ENCODE measurements at places on chromosomes 4 and X. TPM values are rescaled to one million over a fixed set of nuclear protein-coding genes. Genes with fewer than 3 reads are reported as not detected.

DNA sequence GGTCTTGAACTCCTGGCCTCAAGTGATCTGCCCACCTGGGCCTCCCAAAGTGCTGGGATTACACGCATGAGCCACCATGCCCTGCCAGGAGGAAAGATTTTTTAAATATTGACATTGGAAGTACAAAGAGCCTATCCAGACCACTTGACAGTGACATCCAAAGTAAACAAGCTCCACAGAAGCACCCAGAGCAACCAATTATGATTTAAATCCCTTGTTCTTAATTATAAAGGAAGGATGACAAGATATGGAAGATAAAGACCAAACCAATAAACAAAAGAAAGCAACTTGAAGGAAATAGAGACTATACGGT lies 27.7 kb upstream of the RPL34 start:
- DNase-seq = no peak

ASMTL gene
- 41.8 TPM for total RNA-seq

DNA sequence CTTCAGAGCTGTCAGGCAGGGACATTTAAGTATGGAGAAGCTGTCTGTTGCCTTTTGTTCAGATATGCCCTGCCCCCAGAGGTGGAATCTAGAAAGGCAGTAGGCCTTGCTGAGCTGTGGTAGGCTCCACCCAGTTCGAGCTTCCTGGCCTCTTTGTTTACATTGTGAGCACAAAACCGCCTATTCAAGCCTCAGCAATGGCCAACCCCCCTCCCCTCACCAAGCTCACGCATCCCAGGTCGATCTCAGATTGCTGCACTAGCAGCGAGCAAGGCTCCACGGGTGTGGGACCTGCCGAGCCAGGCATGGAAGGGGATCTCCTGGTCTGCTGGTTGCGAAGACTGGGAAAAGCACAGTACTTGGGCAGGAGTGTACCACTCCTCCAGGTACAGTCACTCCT lies 59.3 kb downstream of the ZNF674 start:
- DNase-seq = no peak

DNA sequence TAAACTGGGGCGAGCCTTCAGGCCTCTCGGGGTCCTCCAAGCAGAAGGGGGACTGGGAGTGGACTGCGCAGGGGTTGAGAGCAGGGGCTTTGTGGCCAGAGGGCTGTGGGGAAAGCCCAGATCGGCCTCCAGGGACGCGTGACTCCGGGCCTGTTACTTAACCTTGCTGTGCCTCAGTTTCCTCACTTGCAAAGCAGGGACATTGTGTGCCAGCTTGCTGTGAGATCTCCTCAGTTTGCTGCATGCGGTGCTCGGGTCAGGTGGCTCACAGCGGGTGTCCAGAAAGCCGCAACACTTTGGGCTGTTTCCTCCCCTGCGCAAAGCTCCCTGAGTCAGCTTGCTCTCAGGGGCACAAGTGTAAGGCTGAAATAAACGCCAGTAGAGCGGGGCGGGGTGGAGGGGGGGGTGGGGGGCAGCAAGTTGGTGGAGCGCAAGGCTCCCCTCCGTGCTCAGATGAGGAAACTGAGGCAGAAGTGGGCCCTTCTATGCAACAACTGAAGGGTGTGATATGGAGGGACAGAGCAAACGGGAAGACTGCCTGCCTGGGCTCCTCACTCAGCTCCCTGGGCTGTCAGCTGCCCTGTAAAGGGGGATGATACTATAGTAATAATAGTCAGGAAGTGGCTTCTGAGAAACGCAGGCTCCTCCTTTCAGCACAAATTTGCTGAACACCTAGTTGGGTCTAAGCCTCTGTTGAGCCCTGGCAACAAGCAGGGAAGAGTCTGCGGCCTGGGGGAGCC lies 101.0 kb downstream of the HMX1 start:
- DNase-seq = no peak

DNA sequence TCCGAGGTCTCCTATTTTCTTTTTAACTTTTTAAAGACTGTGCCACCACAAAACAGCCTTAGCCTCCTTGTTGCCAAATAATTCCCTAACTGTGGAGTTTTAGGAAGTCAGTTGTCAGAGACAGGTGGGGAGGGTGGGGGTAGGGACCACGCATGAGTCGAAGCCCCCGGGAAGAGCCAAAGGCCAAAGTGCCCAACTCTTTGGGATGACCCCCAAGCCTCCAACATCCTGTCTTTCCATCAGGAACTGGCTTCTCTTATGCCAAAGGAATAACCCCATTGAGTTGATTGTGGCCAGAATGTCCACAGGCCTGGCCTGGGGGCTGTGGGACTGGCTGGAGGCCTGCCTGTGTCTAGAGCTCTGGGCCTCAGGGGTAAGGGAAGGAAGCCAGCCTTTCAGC lies 5.8 kb downstream of the PRRG3 start:
- no peak for DNase-seq

UGT2B11 gene
- not detected for total RNA-seq

GRCh38 chrX:56397636-56398035 lies 165.5 kb downstream of the KLF8 start:
- DNase-seq = peak; percentile 10

DNAAF6 gene
- not detected for total RNA-seq

DNA sequence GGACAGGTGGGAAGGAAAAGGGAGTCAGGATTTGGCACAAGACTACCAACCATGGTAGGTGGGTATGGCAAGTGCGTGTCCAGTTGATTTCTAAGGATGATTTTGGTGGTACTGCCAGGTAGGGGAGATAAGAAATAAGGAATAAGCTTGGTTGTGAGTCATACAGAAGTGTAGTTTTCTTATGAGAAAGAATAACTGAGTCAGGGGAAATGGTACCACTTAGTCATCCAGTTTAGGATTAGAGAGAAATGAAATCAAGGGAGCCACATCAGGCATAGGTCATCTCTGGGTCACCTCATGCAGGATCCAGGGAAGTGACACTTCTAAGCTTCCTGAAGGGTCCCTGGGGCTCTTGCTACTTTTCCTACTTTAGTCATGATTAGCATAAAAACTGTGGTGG lies 107.1 kb upstream of the C1GALT1C1 start:
- DNase-seq = no peak

GRCh38 chr4:158870626-158871334 lies 102.0 kb downstream of the FNIP2 start:
- no peak for DNase-seq

DNA sequence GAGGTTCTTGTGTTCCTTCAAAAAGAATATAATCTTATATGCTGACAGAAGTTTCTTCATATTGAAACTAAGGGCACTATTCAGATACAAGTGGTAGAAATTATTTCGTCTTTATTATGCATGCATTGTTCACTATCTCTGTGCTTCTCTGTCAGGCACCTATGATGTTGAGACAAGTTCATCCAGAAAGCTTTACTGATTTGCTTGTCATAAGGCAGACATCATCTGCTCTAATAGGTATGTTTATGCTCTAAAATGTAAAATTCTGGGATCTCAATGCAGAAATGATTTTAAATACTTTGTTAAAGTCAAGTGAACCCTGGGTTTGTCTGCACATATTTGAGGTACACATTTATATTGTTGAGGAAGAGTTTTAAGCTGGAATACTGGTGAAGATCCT lies 3.6 kb downstream of the UGT2B11 start:
- no peak for DNase-seq

GRCh38 chr4:78480286-78480685 lies 71.3 kb upstream of the ANXA3 start:
- DNase-seq = no peak

GRCh38 chrX:69000877-69001276 lies 164.4 kb downstream of the PJA1 start:
- DNase-seq = no peak

MAPK10 gene
- total RNA-seq = not detected

PHEX gene
- 7.6 TPM for total RNA-seq

DNA sequence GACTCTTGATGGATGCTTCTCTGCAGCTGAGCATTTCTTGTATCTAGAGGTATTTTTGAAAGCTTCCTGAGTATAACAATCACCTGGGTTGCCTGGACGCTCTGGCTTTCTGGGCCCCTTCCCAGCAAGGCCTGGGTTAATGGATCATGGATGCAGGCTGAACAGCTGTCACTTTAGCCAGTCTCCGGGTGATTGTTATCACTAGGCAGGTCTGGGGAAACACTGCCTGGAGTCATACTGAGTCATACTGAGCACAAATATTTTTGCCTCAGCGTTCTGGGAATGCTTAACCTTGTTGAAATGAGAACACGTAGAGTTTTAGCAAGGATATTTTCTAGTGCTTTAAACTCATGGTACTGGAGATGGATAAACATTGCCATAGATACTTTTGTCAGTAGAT lies 102.6 kb downstream of the PHEX start:
- no peak for DNase-seq

- no peak for DNase-seq
Observed at GRCh38 chrX:152137771-152138387, 498 bp downstream of the MAGEA10 start.

TRO gene
- 2.8 TPM for total RNA-seq

- DNase-seq = no peak
Observed at GRCh38 chr4:183171484-183172267, 72.6 kb downstream of the WWC2 start.

SPRY1 gene
- 61.8 TPM for total RNA-seq

DNA sequence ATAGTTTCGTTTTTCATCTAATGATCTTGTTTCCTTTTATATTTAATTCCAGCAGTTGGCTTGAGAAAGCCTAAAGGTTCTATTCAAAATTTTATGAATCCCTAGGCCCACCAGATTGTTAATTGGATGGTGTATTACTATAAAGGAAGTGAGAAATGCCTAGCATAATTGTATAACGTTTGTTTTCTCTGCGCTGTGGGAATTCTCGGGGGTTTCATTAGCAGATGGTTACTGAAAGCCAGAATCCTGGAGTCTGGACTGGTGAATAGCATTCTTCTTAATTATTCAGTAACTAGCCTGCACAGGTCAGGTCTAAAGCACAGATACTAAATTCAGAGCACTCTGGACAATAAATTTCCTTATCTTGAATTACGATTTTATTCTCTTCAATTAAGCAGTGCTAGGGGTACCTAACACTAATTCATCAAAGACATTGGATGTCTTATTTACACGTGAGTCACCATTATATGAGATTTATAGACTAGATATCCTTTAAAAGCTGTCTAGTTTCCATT lies 459.4 kb downstream of the DTHD1 start:
- DNase-seq = no peak

XK gene
- 0.34 TPM for total RNA-seq

DNA sequence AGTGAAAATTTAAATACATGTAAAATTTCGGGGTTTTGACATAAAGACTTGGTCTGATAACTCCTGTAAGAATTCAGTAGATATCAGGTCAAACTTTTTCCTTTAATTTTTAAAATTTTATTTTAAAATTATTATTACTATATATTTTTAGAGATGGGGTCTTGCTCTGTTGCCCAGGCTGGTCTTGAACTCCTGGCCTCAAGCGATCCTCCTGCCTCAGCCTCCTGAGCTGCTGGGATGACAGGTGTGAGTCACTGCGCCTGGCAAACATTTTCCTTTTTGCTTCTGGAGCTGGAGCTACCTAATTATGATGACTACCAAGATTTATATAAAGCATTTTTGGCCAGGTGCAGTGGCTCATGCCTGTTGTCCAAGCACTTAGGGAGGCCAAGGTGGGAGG lies 37.3 kb downstream of the KLHL15 start:
- DNase-seq = no peak

GRCh38 chrX:150848914-150849365 lies 49.5 kb downstream of the CD99L2 start:
- no peak for DNase-seq

DNA sequence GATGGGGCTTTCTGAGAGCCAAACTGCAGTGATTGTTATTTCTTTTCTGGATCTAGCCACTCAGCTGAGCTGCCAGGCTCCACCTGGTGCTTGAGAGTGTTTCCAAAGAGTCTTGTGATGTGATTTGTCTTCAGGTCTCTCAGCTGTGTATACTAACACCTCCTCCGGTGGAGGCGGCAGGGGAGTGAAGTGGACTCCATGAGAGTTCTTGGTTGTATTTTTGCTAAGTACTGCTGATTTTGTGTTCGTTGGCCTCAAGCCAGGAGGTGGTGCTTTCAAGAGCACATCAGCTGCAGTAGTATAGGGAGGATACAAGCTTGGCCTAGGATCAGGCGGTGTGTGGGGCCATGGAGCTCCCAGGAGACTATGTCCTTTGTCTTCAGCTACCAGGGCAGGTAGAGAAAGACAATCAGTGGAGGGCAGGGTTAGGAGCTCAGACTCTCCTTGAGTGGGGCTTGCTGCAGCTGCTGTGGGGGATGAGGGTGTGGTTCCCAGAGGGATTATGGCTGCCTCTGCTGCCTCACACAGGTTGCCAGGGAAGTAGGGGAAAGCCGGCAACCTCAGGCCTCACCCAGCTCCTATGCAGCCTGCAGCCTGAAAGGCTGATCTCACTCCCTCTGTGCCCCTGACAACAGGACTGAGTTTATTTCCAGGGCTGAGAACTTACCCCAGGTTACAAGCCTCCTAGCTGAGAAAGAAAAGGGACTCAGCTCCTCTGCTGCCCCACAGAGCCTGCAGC lies 62.4 kb downstream of the NPFFR2 start:
- DNase-seq = no peak

- no peak for DNase-seq
Observed at GRCh38 chr4:127103681-127104115, 529.1 kb upstream of the INTU start.

Measured in activated T-helper 2 cell treated with anti-CD3 and anti-CD28 coated beads, Interferon-gamma antibody, Interleukin-2, Interleukin-4, amounts not matched to agents 10 μg/mL and 5 μg/mL and 100 μg/mL, durations not matched to agents 14 hours and 24 hours and 36 hours (primary cell).